ENCODE measurements at places on chromosomes 2 and 18. TPM values are rescaled to one million over a fixed set of nuclear protein-coding genes. Genes with fewer than 3 reads are reported as not detected.

GRB14 gene
- polyA plus RNA-seq, result 44.8 TPM

ATF2 gene
- polyA plus RNA-seq, result 52.9 TPM

OXER1 gene
- 13.4 TPM for polyA plus RNA-seq

NT5DC4 gene
- 1.4 TPM for polyA plus RNA-seq

TMEM87B gene
- polyA plus RNA-seq, result 18.2 TPM

PLEK gene
- 4.2 TPM for polyA plus RNA-seq

LMAN2L gene
- polyA plus RNA-seq, result 54.7 TPM

ABHD3 gene
- 17.8 TPM for polyA plus RNA-seq

ALPI gene
- polyA plus RNA-seq, result 0.10 TPM

TCF23 gene
- 0.55 TPM for polyA plus RNA-seq

DUSP2 gene
- 4.9 TPM for polyA plus RNA-seq

CPS1 gene
- 2.5 TPM for polyA plus RNA-seq

Data from renal pelvis (tissue), 12 donors.